Activated CD4-positive, alpha-beta T cell treated with anti-CD3 and anti-CD28 coated beads for 48 hours (primary cell): ENCODE measurements at places on chromosomes 1 and 21.

GRCh38 chr21:41979751-41980369, 26.0 kb upstream of the C2CD2 start:
- no peak for DNase-seq

DNA sequence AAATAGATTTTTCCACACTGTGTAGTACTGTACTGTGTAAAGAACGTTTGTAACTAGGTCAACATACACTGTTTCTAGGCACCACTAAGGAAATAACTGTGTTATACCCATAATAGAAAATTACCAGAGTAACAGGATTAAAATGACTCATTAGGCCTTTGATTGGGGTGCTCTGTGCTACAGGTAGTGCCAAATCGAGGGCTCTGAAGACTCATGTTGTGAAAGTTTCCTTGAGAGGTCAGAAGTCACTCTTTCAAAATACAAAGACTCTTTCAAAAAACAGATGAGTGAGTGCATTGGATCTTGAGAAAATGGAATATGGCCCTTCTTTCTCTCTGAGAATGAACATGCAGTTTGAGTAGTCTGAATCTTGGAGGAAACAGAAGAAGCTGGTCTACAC, 143.0 kb downstream of the MRPL39 start:
- DNase-seq = peak; percentile 31

DNA sequence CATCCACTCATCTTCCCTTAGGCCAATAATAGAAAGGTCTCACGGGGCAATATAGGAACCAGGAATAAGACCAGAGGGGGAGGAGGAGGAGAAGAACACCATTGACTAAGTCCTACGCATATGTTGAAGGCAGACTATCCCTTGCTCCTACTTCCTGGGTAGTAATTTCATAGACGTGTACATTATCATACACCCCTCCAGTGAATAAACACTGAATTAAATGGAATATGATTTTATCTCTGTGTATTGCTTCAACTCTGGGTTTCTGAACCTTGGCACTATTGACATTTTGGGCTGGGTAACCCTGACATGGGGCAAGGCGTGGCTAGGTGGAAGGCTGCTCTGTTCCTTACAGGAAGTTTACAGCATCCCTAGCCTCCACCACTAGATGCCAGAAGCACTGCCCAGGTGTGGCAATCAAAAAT, 17.3 kb upstream of the FHAD1 start:
- DNase-seq = no peak

- no peak for DNase-seq
Observed at GRCh38 chr1:51157395-51157794, 55.4 kb downstream of the C1orf185 start.
